ENCODE measurements at places on chromosomes 13 and 19. TPM values are rescaled to one million over a fixed set of nuclear protein-coding genes. Genes with fewer than 3 reads are reported as not detected.

Gene SYCN
- not detected for total RNA-seq

DNA sequence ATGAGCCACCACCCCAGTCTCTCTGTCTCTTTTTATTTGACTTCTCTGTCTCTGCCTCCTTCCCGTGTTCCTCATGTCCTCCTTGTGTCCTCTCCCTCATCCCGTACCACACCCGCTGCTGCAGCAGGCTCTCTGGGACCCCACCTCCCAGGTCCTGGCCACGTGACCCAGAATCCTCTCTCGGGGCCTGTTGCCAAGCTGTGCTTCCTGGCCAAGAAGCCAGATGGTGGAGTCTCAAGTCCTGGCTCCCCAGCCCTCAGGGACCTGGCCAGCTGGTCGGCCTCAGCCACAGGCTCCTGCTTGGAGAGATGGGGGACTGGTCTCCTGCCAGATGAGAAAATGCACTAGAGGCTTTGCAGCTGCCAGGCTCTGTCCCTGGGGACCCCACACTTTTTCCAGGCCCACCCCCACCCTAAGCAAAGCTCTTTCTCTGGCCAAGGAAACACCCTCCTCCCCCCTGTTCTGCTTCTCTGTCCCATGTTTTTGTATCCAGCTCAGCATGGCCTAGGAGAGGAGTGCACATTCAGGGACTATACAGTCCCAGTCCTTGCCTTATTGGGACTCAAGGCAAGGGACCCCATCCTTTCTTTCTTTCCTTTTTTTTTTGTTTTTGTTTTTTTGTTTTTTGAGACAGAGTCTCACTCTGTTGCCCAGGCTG lies 34.3 kb upstream of the SHKBP1 start:
- H3K36me3 ChIP-seq = no peaks in the 10 kb centered on the region
- H3K27me3 ChIP-seq = peaks cover 2% of the 10 kb centered on the region
- DNase-seq = no peak
- no peaks in the 10 kb centered on the region for H3K4me1 ChIP-seq

Gene CALR3
- total RNA-seq = not detected

Gene ZNF829
- total RNA-seq = 4.9 TPM

Gene TINCR
- total RNA-seq = 0.50 TPM

Gene SLAIN1
- total RNA-seq = 32.0 TPM

- no peak overlapping the region for H3K4me3 ChIP-seq
- H3K4me1 ChIP-seq = no peaks in the 10 kb centered on the region
- DNase-seq = no peak
- no peaks in the 10 kb centered on the region for H3K36me3 ChIP-seq
- peaks cover 18% of the 10 kb centered on the region for H3K27me3 ChIP-seq
- no peak overlapping the region for H3K27ac ChIP-seq
Observed at GRCh38 chr13:27860743-27861142, 59.1 kb upstream of the PDX1 start.

GRCh38 chr19:41702171-41702651 lies 6.2 kb upstream of the CEACAM5 start:
- H3K4me3 ChIP-seq = no peak overlapping the region
- DNase-seq = no peak
- no peak overlapping the region for H3K27ac ChIP-seq
- no peaks in the 10 kb centered on the region for H3K4me1 ChIP-seq
